Naive thymus-derived CD4-positive, alpha-beta T cell (primary cell): ENCODE measurements at places on chromosomes 1 and 21.

- no peaks in the 10 kb centered on the region for H3K4me1 ChIP-seq
- no peaks in the 10 kb centered on the region for H3K27me3 ChIP-seq
- no peaks in the 10 kb centered on the region for H3K36me3 ChIP-seq
Measured at GRCh38 chr1:106721790-106722189, 334.7 kb upstream of the PRMT6 start.

DNA sequence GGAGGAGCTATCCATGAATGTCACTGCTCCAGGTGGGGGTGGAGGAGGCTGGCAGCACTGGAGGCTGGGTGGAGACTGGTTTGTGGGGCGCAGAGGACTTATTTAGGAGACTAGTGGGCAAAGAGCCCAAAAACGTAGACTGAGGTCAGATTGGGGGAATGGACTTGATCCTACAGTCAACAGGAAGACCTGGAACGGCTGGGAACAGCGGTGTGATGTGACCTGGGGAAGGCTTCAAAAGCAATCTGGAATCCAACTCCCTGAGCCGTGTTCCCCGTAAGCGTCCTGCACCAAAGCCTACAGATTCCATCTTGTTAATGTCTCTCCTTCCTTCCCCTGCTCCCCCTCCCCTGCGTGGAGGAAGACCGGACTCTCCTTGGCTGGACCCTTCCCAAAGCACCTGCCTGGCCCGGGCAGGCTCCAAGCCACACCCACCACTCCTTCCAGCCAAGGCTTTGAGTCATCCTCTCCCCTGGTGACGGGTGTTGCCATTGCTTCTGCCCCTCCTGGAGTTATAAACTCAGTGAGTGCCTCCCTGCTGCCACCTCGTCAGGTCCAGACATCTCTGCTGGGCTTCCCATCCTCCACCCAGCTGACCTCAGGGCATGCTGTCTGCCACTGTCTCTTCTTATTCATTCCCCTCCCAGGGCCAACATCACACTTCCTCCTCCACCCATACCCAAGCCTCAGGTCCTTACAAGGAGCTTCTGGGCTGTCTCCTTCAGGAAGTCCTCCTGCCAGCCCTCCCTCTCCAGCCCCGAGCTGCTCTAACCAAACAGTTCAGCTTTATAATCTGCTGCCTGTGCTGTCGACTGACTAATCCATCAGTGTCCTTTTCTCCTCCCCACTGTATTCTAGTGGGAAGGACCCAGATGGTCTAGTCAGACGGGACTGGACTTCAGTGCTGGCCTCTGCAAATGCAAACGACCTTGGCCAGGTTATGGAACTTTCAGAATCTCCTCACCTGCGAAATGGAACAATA is 1.6 kb upstream of the CLSTN1 start:
- no peaks in the 10 kb centered on the region for H3K27me3 ChIP-seq
- DNase-seq = peak; percentile 35
- peak overlapping the region; percentile 31 for H3K27ac ChIP-seq

- H3K4me3 ChIP-seq = peak overlapping the region; percentile 51
- H3K36me3 ChIP-seq = no peaks in the 10 kb centered on the region
- H3K27ac ChIP-seq = peak overlapping the region; percentile 84
- no peak for DNase-seq
- H3K27me3 ChIP-seq = no peaks in the 10 kb centered on the region
Measured at GRCh38 chr1:160520582-160520981, 2.5 kb downstream of the SLAMF6 start.

DNA sequence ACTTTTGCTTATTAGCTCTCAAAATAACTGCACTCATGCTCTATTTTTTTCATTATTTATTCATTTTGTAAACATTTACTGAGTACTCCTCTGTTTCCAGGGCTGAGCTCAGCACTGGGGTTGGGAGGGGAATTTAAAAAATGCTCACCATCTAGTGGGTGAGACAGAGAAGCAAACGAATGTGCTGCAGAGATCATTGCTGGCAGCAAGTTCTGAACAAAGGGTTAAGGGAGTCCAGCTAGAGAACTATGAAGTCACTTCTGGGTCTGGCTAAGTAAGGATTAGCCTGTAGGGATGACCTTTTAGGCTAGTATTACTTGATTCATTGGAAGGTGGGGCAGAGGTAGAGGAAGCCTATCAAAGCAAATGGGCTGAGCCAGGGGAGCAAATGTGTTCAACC is 99.1 kb upstream of the ZNF644 start:
- no peak for DNase-seq
- H3K27me3 ChIP-seq = no peaks in the 10 kb centered on the region
- H3K4me3 ChIP-seq = no peak overlapping the region

DNA sequence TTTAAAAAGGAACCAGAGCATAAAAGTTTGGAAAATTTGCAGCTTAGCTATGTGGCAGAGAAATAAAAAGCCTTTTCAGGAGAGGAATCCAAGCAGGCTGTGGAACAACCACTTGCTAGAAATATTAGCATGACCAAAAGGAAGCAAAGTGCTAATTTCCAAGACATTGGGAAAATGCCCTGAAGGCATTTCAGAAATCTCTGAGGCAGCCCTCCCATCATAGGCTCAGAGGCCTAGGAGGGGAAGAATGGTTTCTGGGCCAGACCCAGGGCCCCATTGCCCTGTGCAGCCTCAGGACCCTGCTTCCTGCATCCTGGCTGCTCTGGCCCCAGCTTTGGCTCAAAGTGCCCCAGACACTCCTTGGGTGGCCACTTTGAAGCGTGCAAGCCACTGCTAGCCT is 56.8 kb downstream of the TENT5C start:
- H3K36me3 ChIP-seq = no peaks in the 10 kb centered on the region
- H3K27me3 ChIP-seq = no peaks in the 10 kb centered on the region
- no peak for DNase-seq
- H3K4me3 ChIP-seq = no peak overlapping the region
- H3K27ac ChIP-seq = no peak overlapping the region

- H3K27ac ChIP-seq = no peak overlapping the region
- no peaks in the 10 kb centered on the region for H3K4me1 ChIP-seq
- no peak overlapping the region for H3K4me3 ChIP-seq
- no peaks in the 10 kb centered on the region for H3K36me3 ChIP-seq
- DNase-seq = no peak
Measured at GRCh38 chr21:27528697-27529096, 561.8 kb upstream of the ADAMTS5 start.

- H3K27ac ChIP-seq = no peak overlapping the region
- H3K4me1 ChIP-seq = peaks cover 9% of the 10 kb centered on the region
- H3K4me3 ChIP-seq = no peak overlapping the region
- no peaks in the 10 kb centered on the region for H3K36me3 ChIP-seq
- no peak for DNase-seq
Measured at GRCh38 chr21:38249696-38250278, 7.0 kb upstream of the KCNJ15 start.

GRCh38 chr1:70475023-70475422 is 64.0 kb downstream of the CTH start:
- H3K27ac ChIP-seq = no peak overlapping the region
- no peaks in the 10 kb centered on the region for H3K4me1 ChIP-seq
- H3K4me3 ChIP-seq = no peak overlapping the region
- no peaks in the 10 kb centered on the region for H3K27me3 ChIP-seq
- no peak for DNase-seq

- no peak overlapping the region for H3K4me3 ChIP-seq
- no peak overlapping the region for H3K27ac ChIP-seq
- H3K36me3 ChIP-seq = no peaks in the 10 kb centered on the region
- DNase-seq = no peak
- no peaks in the 10 kb centered on the region for H3K27me3 ChIP-seq
- no peaks in the 10 kb centered on the region for H3K4me1 ChIP-seq
Measured at GRCh38 chr21:17436626-17437111, 76.2 kb upstream of the CXADR start.

DNA sequence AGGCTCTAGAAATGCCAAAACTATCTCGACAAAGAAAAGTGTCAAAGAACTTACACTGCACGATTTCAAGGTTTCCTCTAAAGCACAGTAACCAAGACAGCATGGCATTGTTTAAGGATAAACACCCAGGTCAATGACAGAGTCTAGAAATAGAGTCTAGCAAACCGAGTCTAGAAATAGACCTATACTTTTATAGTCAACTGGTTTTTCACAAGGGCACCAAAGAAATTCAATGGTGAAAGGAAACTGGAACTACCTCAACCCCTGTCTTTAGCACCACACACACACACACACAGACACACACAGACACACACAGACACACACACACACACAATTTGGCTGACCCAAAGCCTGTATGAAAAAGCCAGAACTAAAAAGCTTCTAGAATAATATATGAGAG is 67.1 kb upstream of the PGBD5 start:
- no peak overlapping the region for H3K4me3 ChIP-seq
- H3K27ac ChIP-seq = no peak overlapping the region
- no peaks in the 10 kb centered on the region for H3K4me1 ChIP-seq
- H3K27me3 ChIP-seq = no peaks in the 10 kb centered on the region

DNA sequence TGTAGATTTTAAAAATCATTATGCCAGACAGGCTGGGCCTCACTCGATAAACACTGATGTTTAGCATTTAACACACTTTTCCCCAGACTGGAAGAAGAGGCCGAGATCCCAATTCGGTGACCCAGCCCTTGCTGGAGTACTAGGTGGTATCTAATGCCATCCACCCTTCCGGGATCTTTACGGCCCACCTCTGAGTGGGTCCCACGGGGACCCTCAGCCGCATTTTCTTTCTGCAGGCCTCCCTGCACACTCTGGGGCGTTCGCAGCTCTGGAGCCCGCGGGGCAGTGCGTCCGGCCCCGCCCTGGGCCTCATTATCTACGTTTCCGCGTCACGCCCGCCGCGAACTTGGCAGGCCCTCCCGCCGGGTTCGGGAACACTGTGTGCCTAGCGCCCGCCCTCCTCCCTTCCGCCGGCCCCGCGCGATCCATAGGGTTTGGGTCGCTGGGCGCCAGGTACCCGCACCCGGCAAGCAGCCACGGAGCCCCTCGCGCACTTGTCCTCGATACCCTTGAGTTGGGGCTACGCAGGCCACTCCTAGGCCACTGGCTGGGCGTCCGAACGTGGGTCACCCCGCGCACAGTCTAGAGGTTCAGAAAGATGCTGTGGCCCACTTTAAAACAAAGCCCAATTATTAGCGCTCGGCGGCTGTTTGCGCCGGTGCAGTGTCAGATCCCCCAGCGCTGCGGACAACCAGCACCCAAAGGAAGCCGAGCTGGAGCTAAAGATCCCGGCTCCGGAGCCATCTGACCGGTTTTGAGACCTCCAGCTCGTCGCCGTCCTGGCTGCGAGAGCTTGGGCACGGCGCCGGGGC is 950 bp upstream of the EVA1C start:
- H3K27ac ChIP-seq = peak overlapping the region; percentile 85
- H3K36me3 ChIP-seq = no peaks in the 10 kb centered on the region
- peaks cover 14% of the 10 kb centered on the region for H3K4me1 ChIP-seq
- H3K4me3 ChIP-seq = peak overlapping the region; percentile 76

- H3K4me3 ChIP-seq = no peak overlapping the region
- H3K4me1 ChIP-seq = no peaks in the 10 kb centered on the region
- DNase-seq = no peak
- no peaks in the 10 kb centered on the region for H3K27me3 ChIP-seq
Measured at GRCh38 chr1:215891266-215892057, 324.4 kb downstream of the KCTD3 start.

- H3K27me3 ChIP-seq = no peaks in the 10 kb centered on the region
- no peak for DNase-seq
- H3K27ac ChIP-seq = no peak within 1 kb of the TSS
- no peak within 1 kb of the TSS for H3K4me3 ChIP-seq
- no peaks in the 10 kb centered on the region for H3K36me3 ChIP-seq
Measured at GRCh38 chr1:26021647-26022403, at the start of gene EXTL1. Gene EXTL1 (plus strand): TSS chr1:26021775. CDS start chr1:26022647, 872 bp downstream.

DNA sequence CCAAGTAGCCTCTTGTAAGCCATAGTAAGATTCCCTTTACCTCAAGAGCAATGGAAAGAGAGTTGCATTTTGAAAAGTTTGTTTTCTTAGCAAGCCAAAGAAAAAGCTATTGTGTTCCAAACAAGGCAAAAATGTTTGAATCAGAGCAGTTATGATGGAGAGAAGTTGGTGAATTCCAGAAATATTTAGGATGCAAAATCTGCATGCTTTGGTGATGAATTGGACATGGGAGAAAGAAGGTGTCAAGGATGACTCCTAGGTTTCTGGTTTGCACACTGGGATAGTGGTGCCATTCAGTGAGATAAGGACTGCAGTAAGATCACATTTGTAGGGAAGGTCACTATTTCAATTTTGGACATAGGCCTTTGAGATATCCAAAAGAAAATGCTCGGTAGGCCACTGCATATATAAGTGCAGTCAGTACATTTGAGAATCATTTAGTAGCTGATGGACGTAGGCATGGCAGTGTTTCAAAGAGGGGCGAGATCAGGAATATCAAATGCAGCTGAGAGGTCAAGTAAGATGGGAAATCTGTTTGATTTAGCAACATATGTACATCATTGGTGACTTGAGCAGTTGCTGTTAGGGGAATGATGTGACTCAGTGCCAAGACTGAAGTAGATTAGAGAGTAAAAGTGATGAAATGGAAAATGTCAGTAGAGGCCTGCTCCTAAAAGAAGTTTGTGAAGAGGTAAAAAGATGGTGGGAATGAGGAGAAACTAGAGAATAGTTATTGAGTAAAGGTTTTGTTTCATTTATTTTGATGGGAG is 33.9 kb upstream of the GPR25 start:
- H3K4me3 ChIP-seq = no peak overlapping the region
- H3K27ac ChIP-seq = no peak overlapping the region
- DNase-seq = no peak

DNA sequence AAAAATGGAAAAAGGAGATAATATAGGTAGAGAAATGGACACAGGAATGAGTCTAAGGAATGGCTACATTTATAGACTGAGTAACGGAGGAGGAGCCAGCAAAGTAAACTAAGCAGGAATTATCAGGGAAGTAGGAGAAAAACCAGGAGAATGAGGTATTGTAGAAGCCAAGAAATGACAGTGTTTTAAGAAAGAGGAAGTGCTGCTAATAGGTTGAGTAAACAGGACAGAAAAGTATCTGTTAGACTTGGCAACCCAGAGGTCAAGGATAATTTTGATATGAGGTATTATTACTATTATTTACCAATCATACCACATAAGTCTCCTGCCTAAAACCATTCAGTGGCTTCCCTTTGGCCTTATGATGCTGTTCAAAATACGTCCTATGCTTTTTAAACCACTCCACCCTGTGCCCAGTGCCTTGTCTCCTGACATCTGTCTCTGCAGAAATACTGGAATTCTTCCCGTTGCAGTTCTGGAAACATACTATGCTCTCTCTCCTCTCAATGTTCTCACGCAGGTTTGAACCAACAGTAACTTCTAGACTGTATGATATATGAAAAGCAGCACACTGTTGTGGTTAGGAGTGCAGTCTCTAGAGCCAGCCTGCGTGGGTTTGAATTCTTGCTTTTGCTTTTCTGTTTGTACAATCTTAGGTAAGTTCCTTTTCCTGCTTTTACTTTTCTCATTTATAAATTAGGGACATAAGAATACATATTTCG is 24.6 kb upstream of the NEK7 start:
- H3K27me3 ChIP-seq = no peaks in the 10 kb centered on the region
- H3K27ac ChIP-seq = no peak overlapping the region
- H3K4me3 ChIP-seq = no peak overlapping the region
- no peaks in the 10 kb centered on the region for H3K36me3 ChIP-seq
- no peaks in the 10 kb centered on the region for H3K4me1 ChIP-seq
- no peak for DNase-seq

GRCh38 chr1:22775478-22775877 is 64.8 kb downstream of the EPHB2 start:
- H3K27me3 ChIP-seq = no peaks in the 10 kb centered on the region
- H3K4me3 ChIP-seq = no peak overlapping the region
- no peaks in the 10 kb centered on the region for H3K36me3 ChIP-seq
- H3K27ac ChIP-seq = no peak overlapping the region
- H3K4me1 ChIP-seq = no peaks in the 10 kb centered on the region
- no peak for DNase-seq
